ENCODE measurements at places on chromosomes 6 and 20.
A peak's percentile ranks its signal among the peaks of the same experiment; 100 is the strongest.

DNA sequence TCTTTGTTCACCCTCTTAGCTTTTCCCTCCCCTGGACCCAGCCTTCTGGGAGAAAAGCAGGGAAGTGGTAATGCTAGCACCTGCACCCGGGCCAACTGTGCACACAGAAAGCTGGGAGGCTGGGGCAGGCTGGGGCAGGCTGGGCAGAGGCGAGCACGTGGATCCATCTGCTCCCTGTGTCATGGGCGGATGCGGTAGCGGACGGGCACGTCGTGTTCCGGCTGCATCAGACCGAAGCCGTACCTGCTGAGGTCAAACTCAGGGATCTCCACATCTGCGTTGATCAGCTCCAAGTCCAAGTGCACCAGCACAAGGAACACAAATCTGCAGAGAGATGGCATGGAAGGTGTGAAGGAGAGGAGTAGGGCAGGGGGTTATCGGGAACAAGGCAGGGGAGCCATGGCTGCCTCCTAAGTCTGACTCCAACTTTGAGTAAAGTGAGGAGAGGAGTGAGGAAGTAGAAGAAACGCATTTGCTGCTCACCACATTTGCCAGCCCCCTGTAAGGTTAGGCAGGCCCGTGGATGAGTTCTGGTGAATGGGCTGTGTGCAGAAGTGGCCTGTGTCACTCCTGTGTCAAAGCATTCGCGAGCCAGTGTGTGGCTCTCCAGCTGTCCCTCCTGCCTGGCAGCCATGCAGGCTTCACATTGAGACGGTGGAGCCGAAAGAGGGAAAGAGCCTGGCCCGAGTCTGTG, 25.4 kb upstream of the KCNB1 start:
- no peak for DNase-seq

DNA sequence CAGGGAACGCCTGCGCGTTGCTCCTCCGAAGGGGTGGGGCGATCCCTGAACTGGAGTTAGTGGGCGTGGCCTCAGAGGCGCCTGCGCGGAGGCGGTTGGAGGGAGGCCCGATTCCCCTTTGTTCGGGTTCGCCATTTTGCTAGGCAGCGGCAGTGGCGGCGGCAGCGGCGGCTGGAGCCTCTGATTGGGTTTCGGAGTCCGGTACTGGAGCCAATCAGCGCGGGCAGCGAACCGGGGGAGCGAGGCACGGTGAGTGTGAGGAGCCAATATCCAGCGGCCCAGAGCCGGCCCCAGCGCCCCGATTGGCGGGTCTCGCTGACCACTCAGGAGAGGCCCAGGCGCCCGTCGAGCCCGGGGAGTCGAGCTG, at the start of gene NFYA:
TSS of gene NFYA (plus strand) at position 139 of the 367 bp plus-strand sequence. CDS start 6,116 bp downstream, outside the sequence.
- DNase-seq, result no peak

- no peak for DNase-seq
Measured at GRCh38 chr20:62832951-62833391, 16.1 kb downstream of the COL9A3 start.

GRCh38 chr6:90222724-90223198, 73.9 kb downstream of the BACH2 start:
- DNase-seq, result no peak

DNA sequence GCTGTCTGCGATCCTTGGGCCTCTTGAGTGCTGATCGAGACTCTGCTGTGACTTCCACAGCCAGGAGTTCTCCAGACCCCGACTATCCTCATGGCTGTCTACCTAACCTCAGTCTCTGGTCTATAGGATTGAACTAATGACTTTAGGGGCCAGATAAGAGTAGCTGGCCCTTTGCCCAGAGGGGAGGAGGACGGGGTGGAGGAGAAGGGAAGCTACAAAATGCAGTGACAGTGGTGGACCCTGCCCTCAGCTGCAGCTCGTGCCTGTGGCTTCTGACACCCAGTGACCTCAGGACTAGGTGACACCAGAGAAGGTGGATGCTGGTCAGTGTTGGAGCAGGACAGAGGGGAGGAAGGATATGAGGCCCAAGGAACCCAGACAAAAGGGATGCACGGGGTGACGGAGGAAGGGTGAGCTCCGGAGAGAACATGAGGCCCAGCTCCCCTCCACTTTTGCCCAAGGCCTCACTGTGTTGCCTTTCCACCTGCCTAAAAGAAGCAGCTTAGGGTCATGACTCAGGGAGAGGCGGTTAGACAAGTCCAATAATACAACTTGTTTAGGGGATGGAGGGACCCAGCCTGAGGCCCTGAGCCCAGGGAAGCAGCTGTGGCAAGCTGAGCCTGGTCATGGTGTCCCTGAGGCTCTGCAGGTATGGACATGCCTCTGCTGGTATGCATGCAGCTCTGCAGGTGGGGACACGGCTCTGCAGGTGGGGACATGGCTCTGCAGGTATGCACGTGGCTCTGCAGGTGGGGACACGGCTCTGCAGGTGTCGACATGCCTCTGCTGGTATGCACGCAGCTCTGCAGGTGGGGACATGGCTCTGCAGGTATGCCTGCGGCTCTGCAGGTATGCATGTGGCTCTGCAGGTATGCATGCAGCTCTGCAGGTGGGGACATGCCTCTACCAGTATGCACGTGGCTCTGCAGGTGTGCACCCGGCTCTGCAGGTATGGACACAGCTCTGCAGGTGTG, 67.7 kb downstream of the SYNJ2 start:
- DNase-seq, result no peak

DNA sequence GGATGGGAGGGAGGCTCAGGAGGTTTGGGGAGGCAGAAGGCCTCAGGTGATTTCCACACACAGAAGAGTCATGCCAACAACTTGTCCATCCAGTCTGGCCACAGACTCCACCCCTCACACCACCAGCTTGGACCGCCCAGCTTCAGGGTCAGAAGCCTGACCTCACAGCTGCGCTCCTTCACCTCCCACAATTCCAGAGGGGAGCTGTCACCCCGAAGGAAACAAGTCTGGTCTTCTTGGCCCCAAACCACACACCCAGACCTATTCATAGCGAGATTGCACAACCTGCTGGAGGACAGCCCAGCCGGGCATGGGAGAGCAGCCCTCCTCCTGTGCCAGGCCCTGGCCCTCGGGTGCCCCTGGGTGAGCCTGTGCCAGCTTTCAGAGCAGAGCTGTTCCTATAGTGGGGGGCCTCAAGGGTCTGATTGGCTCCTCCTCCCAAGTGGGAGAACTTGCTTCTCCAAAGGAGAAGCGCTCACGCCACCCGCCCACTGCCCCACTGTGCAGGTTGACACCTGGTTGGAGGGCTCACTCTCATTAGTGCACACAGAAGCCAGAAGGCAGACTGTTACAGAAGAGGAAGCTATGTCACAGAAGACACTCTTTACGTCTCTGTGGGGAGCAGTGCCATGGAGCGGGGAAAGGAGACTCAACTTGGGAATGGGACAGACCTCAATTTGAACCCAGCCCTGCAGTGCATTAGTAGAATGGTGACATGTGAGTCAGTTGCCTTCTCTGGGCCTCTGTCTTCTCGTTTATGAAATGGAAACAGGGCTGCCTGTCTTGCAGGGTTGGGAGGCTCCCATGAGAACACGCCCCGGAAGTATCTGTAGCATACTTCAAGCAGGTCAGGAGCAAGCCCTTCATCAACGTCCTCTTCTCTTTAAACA, 128.8 kb downstream of the FOXO3 start:
- DNase-seq, result no peak

DNA sequence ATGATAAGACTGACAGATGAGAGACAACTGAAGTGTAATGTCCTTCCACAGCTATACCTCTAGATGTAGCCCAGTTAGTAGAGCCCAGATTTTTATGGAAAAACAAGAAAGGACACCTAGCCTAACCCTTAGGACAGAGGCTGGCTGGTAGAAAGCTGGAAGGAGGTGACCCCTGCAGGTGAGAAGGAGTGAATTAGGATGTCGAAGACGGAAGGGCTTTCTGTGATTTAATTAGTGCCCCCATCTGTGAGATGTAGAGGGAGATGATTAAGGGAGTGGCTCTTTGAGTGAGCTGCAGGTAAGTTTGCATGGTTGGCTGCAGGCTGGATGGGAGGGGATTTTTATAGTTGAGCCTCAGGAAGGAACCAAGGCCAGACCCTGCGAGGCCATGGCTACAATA, 82.8 kb downstream of the GFRA4 start:
- DNase-seq, result no peak

GRCh38 chr20:33125983-33126382, 42.0 kb upstream of the BPIFA2 start:
- no peak for DNase-seq

GRCh38 chr6:144574796-144575195, 289.7 kb downstream of the UTRN start:
- DNase-seq, result no peak

DNA sequence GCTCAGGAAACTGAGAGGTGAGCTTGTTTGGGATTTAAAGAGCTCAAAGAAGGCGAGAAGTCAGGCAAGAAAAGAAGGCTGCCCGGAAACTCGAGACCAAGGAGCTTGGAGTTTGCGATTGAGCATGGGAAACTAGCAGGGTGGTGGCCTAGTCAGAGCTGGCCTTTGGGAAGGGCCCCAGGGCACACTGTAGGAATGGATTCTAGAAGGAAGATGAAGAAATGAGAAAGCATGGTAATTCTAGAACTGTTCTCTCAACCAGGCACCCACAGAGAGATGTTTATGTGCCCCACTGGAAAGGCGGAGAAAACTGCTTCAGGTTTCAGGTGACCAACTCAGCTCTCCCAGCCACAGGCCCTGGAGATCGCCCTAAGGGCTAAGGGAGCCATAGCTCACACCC, 126.2 kb downstream of the FOXO3 start:
- DNase-seq, result no peak

DNA sequence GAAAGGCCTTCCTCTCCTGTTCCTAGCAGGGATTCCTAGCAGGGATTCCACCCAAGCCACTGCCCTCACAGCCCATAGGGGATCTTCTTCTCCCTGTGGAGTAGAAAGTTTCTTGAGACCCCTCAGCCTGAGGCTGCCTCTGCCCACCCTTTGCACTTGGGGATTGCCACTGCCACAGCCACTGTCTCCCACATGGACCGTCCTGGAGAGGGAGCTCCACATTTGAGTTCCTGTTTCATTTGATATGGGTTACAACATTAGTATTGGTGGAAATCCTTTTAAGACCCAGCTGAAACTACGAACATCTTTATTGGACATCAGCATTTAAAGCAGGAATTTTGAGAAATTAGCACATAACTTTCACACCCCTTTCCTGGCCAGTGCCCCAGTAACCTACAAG, 25.6 kb downstream of the HLA-G start:
- DNase-seq, result no peak

GRCh38 chr20:62448038-62448437, 20.7 kb upstream of the RBBP8NL start:
- DNase-seq, result no peak

DNA sequence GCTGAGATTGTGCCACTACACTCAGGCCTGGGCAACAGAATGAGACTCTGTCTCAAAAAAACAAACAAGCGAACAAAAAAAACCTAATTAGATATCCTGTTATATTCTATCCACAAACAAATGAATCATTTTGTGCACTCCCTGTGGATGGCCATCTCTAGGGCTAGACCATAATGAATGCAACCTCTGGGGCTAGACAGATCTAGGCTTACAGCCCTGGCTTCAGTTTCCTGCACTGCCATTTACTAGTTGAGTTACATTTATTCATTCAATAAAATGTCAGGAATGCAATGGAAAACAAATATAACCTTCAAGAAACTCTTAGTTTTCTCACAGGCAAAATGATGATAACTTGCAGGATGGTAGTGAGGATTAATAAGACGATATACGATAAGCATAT, 6.6 kb upstream of the RNF8 start:
- no peak for DNase-seq

GRCh38 chr6:35371494-35372262, 29.3 kb downstream of the PPARD start:
- no peak for DNase-seq

GRCh38 chr20:60345106-60345505, 386.9 kb downstream of the CDH26 start:
- DNase-seq, result no peak

GRCh38 chr20:17210983-17211382, 15.9 kb upstream of the PCSK2 start:
- DNase-seq, result no peak

- DNase-seq, result no peak
Measured at GRCh38 chr20:54668271-54669039, 193.1 kb downstream of the DOK5 start.

DNA sequence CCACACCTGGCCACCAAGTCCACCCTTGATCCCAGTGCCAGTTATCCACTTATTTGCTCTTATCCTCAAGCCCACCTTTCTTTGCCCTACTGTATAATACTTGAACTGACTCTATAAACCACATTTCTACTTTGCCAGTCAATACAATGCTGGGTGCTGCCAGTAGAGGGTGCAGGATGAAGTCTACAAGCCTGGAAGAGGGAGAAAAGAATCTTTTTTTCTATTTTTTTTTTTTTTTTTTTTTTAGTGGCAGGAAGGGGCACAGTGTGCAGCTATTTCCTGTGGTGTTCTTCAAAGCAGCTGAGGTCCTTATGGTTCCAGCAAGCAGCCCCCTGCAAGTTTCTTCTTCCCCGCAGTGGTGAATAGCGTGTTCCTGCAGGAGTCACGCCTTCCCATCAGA, 22.2 kb upstream of the GABRR1 start:
- no peak for DNase-seq

- DNase-seq, result no peak
Measured at GRCh38 chr6:109397020-109397419, 14.8 kb upstream of the CD164 start.

- no peak for DNase-seq
Measured at GRCh38 chr20:4306206-4306605, 290.8 kb upstream of the RNF24 start.

- DNase-seq, result no peak
Measured at GRCh38 chr6:4447639-4448330, 312.4 kb upstream of the ECI2 start.

DNA sequence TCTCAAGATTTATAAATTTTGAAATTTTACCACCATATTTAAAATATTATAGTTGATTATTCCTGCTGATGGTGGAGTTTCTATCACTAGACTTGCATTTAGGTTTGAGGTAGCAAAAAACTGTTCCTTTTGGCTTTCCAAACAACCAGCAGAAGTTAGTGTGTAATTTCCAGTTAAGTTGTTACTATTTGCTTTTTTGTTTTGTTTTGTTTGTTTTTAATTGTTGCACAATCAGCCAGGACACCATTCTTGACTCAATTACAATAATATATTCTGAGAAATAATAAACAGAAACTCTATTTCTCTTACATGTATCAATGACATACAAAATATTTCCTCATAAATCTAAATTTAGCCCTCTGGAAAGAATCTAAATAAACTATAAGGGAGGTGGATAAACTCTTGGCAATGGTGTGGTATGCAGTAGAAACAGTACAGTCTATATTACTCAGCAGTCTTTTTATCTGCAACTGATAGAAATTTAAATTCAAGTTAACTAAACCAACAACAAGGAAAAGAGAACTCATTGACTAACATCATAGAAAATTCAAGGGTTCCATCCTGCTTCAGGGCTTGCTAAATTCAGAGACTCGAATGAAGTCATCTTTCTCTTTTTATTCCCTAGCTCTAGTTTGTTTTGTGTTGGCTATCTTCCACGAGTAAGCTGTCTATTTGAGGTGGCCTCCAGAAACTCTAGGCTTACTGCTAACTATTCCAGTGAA, 19.4 kb upstream of the COL19A1 start:
- no peak for DNase-seq

- peak; percentile 49 for DNase-seq
Measured at GRCh38 chr6:8435845-8436168, 462 bp upstream of the SLC35B3 start.

Data from LNCaP clone FGC (cell line).